ENCODE measurements at places on chromosomes 7 and 10. TPM values are rescaled to one million over a fixed set of nuclear protein-coding genes. Genes with fewer than 3 reads are reported as not detected.

- no peak for DNase-seq
These were observed 61.7 kb downstream of the ADRA2A start for GRCh38 chr10:111138544-111138943.

GRCh38 chr10:71996592-71997371, 32.6 kb downstream of the CHST3 start:
- DNase-seq: no peak

IL15RA gene
- 14.7 TPM for total RNA-seq

DPP6 gene
- total RNA-seq: not detected
